Activated T-helper 9 cell treated with anti-CD3 and anti-CD28 coated beads, Interleukin-2, amount 50 U/mL, for 16 hours (primary cell): ENCODE measurements at places on chromosomes 16 and 17.
A peak's percentile ranks its signal among the peaks of the same experiment; 100 is the strongest.

DNA sequence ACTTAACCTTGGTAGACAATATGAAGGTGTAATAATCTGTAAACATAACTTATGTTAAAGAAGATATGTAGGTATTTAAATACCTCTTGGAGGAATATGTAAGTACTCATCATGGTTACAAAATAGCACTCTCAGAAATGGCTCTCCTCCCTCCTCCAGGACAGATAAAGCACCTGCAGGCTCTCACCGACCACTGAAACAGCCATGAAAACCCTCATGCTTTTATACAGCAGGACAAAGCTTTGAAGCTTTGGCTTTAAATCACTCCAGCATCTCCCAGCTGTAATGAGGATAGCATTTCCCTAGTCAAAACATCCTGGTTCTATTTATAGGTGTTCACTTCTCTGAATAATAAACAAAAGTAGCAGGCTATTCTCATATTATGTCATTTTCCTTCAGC is 69.1 kb upstream of the PMFBP1 start:
- DNase-seq, result no peak

- no peak for DNase-seq
These were observed 21.8 kb upstream of the ZNHIT3 start for GRCh38 chr17:36464765-36465088.

GRCh38 chr17:66537502-66537901 is 235.1 kb downstream of the PRKCA start:
- no peak for DNase-seq

GRCh38 chr16:66900721-66901441 is 17.8 kb downstream of the CDH16 start:
- no peak for DNase-seq

GRCh38 chr16:61929776-61930175 is 106.5 kb downstream of the CDH8 start:
- DNase-seq, result no peak

DNA sequence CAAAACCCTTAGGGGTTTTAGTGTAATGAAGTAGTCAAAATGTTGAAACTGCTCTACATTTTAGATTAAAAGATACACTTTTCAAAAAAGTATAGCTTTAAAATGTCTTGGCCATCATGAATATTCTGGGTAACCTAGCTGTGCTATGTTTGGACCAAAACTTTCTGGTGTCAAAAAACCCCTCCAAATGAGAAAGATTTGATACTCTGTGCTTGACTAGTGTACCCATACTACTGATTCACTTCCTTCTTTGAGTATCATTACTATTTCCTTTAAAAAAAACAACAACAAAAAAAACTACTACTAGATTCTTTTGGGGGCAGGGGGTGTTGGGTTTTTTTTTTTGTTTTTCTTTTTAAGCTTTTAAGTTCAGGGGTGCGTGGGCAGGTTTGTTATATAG is 37.3 kb downstream of the PTRH2 start:
- DNase-seq, result no peak

DNA sequence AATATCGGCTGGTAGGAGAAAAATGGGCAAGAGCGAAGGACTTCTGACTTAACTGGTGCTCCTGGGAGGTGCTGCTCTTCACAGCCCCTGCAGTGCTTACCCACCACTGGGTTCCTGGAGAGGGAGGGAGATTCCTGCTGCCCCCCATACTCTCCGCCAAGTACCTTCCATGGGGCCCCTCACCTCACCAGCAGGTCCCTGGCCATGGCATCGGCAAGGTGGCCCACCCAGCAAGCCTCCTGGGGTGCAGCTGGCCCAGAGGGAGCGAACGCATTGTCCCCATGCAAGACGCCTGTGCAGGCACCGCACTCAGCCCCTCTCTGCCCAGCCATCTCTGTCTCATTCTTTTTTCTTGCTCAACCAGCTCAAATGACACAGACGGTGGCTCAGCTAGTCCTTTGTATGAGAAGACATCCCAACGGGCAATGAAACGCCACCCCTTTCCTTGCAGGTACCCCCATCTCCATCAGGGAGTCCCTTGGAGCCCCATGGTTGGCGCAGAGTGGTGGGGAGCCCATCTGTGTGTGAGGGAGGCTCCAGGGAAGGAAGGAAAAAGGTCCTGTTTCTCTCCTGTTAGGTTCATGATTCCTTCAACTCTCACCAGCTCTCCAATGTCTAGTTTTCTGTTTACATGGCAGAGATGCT is 9.6 kb upstream of the ALDH3A1 start:
- DNase-seq, result no peak

GRCh38 chr17:39600288-39600996 is 7.3 kb downstream of the NEUROD2 start:
- DNase-seq, result no peak

DNA sequence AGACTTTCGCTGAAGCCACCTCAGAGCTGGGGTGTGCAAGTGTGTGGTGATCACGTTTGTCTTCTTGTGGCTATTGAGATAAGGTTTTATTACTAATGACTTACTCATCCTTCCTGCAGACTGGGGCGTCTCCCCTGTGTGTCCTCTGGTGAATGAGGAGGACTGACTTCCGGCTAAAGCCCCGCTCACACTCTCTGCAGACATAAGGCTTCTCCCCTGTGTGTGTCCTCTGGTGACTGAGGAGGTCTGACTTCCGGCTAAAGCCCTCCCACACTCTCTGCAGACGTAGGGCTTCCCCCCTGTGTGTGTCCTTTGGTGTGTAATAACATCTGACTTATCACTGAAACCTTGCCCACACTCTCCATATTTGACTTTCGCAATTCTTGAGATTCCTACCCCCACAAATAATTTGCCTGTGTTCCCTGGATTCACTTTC is 19.4 kb downstream of the PRDM7 start:
- DNase-seq, result no peak

DNA sequence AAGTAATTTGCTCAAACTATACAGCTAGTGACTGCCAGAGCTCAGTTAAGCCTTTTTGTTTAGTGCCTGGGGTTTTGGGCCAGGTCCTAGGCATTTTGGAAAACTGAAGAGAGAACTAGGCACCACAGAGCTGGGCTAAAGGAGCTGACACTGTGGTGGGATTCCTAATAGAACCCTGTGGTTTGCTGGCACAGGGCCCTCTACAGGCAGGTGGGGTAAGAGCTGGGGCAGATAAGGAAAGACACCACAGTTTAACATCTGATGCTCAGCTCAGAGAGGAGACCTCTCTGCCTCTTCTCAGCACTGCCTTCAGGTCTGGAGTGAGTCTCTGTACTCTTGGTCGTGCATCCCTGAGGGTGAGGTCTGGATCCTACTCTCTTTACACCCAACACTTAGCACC is 121.2 kb downstream of the SNX11 start:
- DNase-seq, result no peak

- no peak for DNase-seq
These were observed 216.1 kb downstream of the ABCC12 start for GRCh38 chr16:47939680-47940079.

DNA sequence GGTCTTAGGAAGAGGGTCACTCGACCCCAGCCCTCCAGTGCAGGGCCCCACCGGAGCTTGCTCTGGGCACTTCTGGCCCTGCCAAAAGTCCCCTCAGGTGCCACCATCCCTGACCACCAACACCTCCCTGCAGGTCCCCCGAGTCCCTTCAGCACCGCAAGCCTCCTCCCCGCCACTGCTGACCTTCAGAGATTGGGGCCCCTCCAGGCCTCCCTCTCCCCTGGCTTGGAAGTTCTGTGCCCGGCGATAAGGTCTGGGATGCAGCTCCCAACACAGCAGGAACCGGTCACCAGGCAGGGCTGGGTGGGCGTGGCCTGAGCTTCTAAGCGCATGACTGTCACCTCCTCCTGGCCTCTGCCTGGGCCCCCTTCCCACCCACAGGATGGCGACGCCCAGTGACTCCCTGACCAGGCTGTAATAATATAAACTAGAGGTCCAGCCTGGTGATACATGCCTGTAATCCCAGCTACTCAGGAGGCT is 11.2 kb downstream of the PIEZO1 start:
- no peak for DNase-seq

GRCh38 chr17:3036800-3037199 is 26.6 kb downstream of the OR1D5 start:
- DNase-seq, result no peak

DNA sequence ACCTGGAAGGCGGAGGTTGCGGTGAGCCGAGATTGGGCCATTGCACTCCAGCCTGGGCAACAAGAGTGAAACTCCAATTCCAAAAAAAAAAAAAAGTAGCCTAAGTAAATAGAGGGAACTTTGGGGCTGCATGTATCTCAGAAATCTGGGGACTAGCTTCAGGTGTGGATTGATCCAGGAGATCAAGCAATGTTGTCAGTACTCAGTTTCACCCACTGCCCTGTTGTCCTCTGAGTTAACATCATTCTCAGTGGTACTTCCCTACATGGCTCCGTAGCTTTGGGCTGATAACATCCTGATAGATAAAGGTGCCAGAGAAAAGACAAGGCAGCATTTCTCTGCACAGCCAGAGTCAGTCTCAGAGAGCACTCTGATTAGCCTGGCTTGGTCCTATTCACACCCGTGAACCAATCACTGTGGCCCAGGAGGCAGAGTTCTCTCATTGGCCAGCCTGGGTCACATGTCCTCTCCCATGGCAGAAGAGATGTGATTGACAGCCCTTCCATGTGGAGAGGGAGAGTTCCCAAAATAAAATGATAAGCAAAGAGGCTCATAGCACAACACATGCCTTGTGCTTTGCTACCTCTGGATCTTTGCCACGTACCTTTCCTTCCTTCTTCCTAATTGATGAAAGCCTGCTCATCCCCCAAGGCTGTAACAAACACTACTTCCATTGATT is 99.6 kb downstream of the ABCC1 start:
- no peak for DNase-seq

- no peak for DNase-seq
These were observed 8.3 kb downstream of the PRSS8 start for GRCh38 chr16:31127182-31127581.

DNA sequence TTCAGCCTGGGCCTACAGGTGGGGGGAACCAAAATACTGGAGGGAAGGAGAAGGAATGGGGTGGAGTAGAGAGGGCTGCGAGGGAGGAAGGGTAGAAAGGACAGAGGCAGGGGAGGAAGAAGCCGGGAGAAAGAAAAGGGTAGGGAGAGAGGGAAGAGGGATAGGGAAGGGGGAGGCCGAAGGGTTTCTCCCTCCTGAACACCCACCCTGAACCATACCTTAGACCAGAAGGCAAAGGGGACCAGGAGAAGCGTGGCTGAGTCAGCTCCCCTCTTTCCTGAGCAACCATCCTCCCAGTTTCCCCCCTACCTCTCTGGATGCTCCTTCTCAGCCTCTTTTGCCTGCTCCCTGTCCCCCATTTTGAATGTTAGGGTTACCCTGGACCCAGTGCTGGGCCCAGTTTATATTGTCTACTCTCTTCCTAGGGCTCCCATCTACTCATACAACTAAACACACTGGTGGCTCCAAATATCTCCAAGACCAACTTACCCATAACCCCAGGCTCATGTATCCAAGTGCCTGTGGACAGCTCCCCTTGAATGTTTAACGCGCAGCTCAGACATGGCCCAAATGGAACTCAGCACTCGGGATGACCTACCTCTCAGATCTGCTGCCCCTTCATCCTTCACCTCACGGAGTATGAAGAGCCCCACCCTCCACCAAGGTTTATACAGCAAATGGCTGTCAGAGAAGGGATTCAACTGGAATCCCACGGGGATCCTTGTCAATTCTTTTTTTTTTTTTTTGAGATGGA is 7.8 kb downstream of the TSPOAP1 start:
- no peak for DNase-seq

- no peak for DNase-seq
These were observed 28.4 kb upstream of the NPTX1 start for GRCh38 chr17:80504686-80505413.

GRCh38 chr17:79794659-79795511 is 2.0 kb downstream of the CBX8 start:
- no peak for DNase-seq

GRCh38 chr17:49551221-49552069 is 24.2 kb upstream of the NXPH3 start:
- DNase-seq, result no peak

DNA sequence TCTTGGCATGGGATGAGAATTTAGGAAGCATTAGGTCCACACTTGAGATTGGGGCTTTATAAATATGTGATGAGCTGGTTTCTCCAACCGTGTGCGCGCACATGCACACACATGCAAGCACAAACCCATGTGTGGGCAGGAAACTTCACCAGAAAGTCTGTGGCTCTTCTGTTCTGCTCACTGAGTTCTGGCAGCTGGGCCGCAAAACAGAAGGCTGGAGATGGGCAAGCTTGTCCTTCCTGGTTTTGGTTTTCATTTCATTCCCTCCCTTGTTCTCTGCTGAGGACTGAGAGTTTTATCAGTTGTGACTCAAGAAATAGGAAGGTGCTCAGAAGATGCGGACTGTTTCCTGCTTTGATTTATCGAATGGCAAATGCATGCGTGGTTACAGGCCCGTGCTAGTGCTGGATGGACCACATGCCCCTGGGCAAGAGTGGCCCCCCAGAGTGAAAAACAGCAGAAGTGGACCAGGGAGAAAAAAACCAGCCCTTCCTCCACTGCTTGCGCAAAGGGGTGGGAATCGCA is 14.1 kb downstream of the MAP3K14 start:
- DNase-seq, result no peak

GRCh38 chr17:4566785-4567184 is 6.4 kb upstream of the GGT6 start:
- DNase-seq, result peak; percentile 26

GRCh38 chr17:5929721-5930120 is 140.5 kb upstream of the WSCD1 start:
- DNase-seq, result no peak

DNA sequence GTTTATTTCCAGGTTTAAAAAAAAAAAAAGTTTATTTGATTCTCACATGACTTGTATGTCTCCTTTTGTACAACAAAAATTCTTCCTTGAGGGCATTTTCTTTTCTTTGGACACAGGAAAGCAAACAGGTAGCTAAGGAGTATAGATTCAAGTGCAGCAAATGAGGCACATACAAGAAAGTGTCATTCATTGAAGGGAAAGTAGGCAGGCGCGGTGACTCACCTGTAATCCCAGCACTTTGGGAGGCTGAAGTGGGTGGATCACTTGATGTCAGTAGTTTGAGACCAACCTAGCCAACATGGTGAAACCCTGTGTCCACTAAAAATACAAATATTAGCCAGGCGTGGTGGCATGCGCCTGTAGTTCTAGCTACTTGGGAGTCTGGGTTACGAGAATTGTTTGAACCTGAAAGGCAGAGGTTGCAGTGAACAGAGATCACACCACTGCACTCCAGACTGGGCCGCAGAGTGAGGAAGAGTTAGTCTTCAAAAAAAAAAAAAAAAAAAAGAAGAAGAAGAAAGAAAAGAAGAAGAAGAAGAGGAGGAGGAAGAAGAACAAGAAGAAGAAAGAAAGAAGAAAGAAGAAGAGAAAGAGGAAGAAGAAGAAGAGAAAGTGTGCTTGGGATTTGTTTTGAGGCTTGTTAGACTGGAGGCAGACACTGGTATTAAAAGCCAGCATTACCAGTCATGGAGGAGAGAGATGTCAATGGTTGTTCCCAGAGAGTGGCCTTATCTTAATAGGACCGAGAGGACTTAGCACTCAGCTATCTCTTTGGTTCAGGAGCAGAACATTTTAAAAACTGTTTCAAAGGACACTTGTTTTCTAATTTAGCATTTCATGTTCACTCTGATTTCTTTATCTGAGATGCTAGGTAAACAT is 19.7 kb downstream of the GINS3 start:
- no peak for DNase-seq
